Esophagus mucosa (tissue), 1 donor: ENCODE measurements at places on chromosomes 11 and 22. TPM values are rescaled to one million over a fixed set of nuclear protein-coding genes. Genes with fewer than 3 reads are reported as not detected.

THAP12 gene
- 9.8 TPM for total RNA-seq

UPK3A gene
- total RNA-seq: not detected

PRODH gene
- total RNA-seq: 4.5 TPM

DEFB131B gene
- total RNA-seq: not detected

DNA sequence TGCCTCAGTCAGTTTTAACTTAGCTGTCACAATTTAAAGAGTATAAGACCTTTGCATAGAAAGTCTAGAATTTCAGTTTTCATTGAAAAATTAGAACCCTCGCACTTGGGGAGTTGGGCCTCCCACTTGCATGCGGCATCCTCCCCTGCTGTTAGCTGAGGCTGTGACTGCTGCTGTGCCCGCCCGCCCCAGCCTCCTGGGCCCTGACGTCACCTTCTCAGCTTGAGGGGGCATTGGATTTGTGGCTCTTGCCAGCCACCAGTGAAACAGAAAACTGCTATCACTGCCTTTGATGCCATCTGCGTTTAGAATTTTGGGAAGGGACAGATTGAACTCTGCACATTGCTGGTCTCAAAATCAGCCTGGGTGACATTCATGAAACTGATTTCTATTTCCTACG, 108.7 kb downstream of the CTTN start:
- no peak for ATAC-seq
